ENCODE measurements at places on chromosomes 3 and 15.

DNA sequence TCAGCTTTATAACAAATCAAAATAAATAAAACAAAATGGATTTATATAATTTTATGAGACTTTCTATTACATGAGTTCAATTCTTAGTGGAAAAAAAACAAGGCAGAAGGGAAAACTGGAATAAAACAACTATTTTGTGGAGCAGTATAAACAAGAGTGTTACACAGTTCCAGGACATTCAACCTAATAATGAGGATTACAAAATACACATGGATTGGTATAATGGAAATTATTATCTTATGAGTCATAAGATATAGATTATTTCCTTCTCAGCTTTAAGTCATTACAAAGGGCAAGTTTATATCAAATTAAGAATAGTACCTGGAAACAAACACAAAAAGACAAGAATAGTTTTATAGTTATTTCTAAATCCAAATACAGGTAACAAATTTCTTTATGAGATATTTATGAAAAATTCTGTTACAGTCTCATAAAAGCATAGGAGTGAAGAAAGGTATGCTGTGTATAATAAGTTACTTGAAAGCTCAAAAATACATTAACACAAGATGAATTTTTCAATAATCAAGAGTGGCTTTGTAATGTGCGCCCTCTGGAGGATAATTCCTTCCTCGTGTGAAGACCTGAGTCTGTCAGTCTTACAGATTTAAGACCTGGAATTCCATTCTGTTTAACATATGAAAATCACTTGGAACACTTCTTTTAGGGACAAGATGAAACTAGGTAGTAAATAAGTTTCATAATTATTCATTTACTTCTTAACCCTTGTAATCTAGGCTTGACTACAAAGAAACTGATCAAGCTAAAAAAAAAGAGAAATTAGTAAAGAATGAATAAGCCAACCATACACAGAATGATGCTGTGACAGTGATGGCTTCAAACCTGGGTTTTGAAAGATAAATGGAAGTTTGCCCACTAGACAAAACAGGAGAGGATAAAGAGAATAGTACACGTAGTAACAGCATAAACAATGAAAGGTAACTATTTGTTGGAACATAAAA lies 9.5 kb downstream of the COPS2 start:
- DNase-seq = peak; percentile 75

DNA sequence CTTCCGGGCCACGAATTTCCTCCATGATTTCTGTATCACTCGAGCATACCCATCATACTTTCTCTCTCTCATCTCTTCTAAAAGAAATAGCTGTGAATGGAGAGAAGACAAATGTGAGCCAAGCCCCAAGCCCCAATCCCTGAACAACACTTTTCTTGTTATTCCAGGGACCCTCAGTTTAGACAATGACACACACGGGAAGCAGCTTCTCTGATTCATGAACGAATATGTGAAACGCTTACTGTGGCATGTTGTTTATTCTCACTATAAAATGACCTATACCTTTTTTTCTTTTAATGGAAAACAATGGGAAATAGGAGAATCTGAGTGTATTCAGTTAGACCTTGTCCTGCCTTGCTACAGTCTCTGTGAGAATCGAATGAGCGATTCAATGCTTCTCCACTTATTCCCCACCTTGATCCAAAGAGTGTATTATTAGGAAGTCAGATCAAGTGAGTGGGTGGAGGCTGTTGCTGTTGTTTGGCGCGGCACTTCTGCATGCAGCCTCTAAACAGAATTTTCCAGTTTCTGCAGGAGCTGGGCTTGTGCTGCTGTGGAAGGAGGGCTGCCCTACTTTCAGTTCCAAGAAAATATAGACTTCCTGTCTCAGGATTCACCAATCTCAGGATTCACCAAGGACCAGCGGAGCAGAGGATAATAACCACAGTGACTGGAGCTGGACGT lies 32.4 kb upstream of the LDHAL6B start:
- DNase-seq = peak; percentile 10

- DNase-seq = no peak
Observed at GRCh38 chr3:48528754-48529153, 24.8 kb upstream of the SHISA5 start.

GRCh38 chr3:184351511-184352148 lies 9.8 kb downstream of the CLCN2 start:
- DNase-seq = no peak

- peak; percentile 54 for DNase-seq
Observed at GRCh38 chr3:176906046-176906905, 291.0 kb downstream of the TBL1XR1 start.

DNA sequence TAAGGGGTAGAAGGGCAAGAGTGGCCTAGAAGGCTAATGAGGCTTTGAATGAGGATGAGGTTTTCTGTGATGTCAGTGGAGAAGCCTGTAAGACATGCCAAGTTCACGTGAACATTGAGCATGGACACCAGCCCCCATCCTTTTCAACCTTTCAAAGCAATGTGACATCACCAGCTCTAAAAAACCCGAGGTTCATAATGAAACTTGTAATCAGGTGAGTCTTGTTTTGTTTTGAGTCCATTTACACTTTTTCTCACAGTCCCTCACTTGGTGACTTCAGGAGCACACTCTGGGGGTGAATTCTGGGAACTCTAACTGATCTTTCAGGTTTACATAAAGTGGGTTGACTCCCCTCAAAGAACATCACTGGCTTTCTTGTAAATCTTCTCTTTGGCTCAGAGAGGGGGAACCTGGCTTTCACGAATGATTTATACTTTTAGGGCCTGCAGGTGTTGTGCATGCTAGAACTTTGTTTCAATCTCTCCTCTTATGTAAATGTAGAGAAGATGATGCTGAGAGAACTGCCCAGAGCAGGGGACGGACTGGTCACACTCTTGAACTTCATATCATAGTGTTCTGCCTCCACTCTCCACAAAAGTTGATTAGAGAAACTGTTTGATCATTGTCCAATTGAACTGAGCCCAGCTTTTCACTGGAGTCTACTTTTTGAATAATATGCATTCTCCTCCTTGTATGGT lies 224.7 kb upstream of the SATB1 start:
- DNase-seq = no peak
